ENCODE measurements at places on chromosomes 2 and 18.

DNA sequence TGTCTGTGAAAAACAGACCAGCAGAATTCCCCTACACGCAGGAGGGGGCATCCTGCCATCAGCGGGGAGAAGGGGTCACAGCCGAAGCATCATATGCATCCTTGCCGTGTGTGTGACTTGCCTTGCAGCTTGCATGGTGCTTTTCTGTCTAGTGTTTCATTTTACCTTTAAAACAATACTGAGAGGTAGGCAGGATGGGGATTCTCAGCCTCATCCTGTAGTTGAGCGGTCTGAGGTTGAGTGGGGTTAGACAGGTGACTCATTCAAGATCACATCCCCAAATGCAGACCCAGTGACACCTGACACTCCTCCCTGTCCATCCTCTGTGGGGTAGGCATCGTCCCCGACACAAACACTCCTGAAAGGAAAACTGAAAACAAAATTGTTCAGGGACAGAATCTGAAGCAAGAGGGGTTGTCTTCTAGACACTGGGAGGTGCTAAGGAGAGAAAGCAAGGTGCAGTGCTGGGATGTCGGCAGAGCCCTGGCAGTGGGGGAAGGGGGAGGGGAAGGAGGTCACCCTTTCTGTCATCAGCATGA is 7.9 kb downstream of the ARL4C start:
- no peak for DNase-seq
- peaks cover 13% of the 10 kb centered on the region for H3K4me1 ChIP-seq
- H3K27ac ChIP-seq, result no peak overlapping the region
- H3K36me3 ChIP-seq, result no peaks in the 10 kb centered on the region
- no peaks in the 10 kb centered on the region for H3K27me3 ChIP-seq

- H3K27me3 ChIP-seq, result peaks cover 9% of the 10 kb centered on the region
- H3K27ac ChIP-seq, result peak overlapping the region; percentile 42
- H3K4me1 ChIP-seq, result peaks cover 29% of the 10 kb centered on the region
- H3K4me3 ChIP-seq, result peak overlapping the region; percentile 60
- H3K36me3 ChIP-seq, result no peaks in the 10 kb centered on the region
Observed at GRCh38 chr18:8707556-8708300, 2.4 kb downstream of the MTCL1 start.

- H3K36me3 ChIP-seq, result no peaks in the 10 kb centered on the region
- no peak overlapping the region for H3K4me3 ChIP-seq
- H3K27me3 ChIP-seq, result peaks cover 4% of the 10 kb centered on the region
- no peaks in the 10 kb centered on the region for H3K4me1 ChIP-seq
- H3K27ac ChIP-seq, result no peak overlapping the region
Observed at GRCh38 chr2:5548991-5549715, 143.0 kb upstream of the SOX11 start.

- H3K27me3 ChIP-seq, result no peaks in the 10 kb centered on the region
- H3K27ac ChIP-seq, result no peak overlapping the region
- H3K4me3 ChIP-seq, result no peak overlapping the region
- no peaks in the 10 kb centered on the region for H3K4me1 ChIP-seq
- no peak for DNase-seq
Observed at GRCh38 chr2:119596638-119597037, 52.4 kb downstream of the CFAP221 start.

GRCh38 chr2:23605236-23605635 is 220.3 kb downstream of the KLHL29 start:
- no peak for DNase-seq
- no peaks in the 10 kb centered on the region for H3K27me3 ChIP-seq
- no peaks in the 10 kb centered on the region for H3K36me3 ChIP-seq
- no peak overlapping the region for H3K27ac ChIP-seq

DNA sequence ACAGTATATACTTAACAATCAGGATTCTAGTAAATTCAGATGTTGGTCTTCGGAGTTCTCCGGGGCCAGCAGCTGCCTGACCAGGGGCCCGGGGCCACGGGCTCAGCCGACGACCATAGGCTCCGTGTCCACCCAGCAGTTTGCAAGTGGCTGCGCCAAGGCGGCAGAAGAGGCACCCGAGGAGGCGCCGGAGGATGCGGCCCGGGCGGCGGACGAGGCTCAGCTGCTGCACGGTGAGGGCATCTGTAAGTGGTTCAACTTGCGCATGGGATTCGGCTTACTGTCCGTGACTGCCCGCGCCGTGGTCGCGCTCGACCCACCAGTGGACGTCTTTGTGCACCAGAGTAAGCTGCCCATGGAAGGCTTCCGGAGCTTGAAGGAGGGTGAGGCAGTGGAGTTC is 136.3 kb downstream of the NUP35 start:
- no peaks in the 10 kb centered on the region for H3K27me3 ChIP-seq
- no peak overlapping the region for H3K27ac ChIP-seq
- no peaks in the 10 kb centered on the region for H3K4me1 ChIP-seq
- no peak for DNase-seq

GRCh38 chr2:68992933-68993332 is 18.5 kb downstream of the GKN1 start:
- H3K36me3 ChIP-seq, result no peaks in the 10 kb centered on the region
- peaks cover 4% of the 10 kb centered on the region for H3K4me1 ChIP-seq
- no peak for DNase-seq
- H3K4me3 ChIP-seq, result no peak overlapping the region
